ENCODE measurements at places on chromosomes 12 and 14.
A peak's percentile ranks its signal among the peaks of the same experiment; 100 is the strongest.

GRCh38 chr12:116697305-116697704 lies 40.6 kb downstream of the SPRING1 start:
- peak; percentile 38 for DNase-seq

GRCh38 chr14:39423793-39424192 lies 8.4 kb downstream of the FBXO33 start:
- DNase-seq = no peak

- no peak for DNase-seq
Measured at GRCh38 chr12:647385-648085, 15.7 kb downstream of the NINJ2 start.

DNA sequence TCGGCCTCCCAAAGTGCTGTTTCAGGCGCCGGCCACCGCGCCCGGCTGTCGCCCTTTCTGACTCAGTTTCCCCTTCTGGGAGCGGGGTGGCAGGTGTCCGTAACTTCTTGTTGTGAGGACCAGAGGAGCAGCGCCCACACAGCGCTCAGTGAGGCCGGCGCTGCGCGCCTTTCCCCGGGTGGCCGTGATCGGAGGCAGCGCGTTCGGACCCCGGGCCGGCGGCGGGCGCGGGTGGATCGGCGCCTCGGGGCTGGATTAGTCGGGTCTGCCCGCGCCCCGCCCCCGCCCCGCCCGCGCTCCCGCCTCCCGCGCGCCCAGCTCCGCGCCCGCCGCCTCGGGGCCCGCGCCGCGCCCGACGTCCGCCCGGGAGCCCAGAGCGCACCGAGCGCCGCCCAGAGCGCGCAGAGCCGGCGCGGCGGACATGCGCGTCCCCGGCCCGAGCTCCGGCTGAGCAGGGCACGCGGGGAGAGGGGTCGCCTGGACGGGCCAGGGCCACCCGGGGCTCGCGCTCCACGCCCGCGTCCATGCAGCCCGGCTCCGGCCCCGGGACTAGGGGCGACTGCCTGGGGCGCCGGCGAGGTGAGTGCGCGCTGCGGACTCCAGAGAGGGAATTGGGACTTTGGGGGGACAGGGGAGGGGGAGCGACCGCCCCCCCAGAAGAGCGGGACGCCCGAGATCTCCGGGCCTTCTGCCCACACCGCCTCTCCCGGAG lies 50.6 kb downstream of the LRCOL1 start:
- peak; percentile 87 for DNase-seq

GRCh38 chr12:25629341-25629740 lies 76.3 kb upstream of the LMNTD1 start:
- DNase-seq = no peak

- DNase-seq = no peak
Measured at GRCh38 chr14:50039734-50040400, 76.5 kb downstream of the VCPKMT start.
